Cortex of kidney (tissue), 1 donor: ENCODE measurements at places on chromosomes 13 and 19.

DNA sequence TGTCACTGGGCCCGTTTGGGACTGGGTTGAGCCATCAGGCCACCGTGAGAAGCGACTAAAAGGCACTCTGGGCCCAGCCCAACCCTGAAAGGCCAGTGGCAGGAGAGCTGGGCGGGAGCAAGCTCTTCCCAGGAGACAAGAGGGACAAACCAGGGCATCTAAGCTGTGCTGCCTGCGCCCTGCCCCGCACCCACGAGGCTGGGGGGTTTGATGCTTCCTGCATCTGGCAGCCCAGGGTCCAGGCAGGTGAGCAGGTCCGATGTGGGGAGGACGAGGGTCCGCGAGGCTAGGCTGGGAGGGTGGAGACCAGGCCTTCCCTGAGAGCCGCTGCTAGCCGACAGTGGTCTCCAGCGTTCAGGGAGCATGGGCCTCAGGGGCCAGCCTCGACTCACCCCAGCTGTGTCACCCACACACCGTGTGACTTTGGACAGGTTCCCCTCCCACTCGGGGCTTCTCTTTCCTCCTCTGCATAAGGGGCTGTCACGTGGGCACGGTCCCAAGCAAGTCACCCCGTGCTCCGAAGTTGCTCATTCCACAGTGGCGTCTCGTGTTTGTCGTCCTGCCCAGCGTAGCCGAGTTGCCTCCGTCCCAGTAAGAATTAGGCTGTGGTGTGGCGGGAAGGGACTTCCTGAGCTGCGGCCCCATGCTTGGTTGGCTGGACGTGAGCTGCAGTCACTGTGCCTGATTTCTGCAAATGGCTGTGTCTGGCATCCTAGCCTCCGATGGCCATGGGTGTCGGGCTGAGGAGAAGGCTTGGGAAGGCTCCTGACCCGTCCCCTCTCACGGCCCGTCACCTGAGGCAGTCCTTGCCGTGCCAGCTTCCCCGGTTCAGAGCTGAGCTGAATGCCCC lies 15.8 kb downstream of the PLIN4 start:
- no peak for DNase-seq

GRCh38 chr13:105278943-105279381 lies 1256.5 kb downstream of the EFNB2 start:
- no peak for DNase-seq

GRCh38 chr19:48989701-48990291 lies 3.3 kb downstream of the GYS1 start:
- DNase-seq: no peak

DNA sequence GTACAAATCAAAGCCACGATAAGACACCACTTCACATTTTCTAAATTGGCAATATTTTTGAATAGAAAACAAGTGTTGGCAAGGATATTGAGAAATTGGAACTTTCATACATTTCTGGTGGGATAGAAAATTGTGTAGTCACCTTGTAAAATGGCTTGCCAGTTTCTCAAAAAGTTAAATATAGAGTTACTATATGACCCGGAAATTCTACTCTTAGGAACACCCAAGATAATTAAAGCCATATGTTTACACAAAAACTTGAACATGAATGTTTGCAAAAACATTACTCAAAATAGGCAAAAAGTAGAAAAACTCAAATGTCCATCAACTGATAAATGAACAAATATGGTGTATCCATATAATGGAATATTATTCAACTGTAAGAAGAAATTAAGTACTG lies 552.5 kb downstream of the TBC1D4 start:
- DNase-seq: no peak

DNA sequence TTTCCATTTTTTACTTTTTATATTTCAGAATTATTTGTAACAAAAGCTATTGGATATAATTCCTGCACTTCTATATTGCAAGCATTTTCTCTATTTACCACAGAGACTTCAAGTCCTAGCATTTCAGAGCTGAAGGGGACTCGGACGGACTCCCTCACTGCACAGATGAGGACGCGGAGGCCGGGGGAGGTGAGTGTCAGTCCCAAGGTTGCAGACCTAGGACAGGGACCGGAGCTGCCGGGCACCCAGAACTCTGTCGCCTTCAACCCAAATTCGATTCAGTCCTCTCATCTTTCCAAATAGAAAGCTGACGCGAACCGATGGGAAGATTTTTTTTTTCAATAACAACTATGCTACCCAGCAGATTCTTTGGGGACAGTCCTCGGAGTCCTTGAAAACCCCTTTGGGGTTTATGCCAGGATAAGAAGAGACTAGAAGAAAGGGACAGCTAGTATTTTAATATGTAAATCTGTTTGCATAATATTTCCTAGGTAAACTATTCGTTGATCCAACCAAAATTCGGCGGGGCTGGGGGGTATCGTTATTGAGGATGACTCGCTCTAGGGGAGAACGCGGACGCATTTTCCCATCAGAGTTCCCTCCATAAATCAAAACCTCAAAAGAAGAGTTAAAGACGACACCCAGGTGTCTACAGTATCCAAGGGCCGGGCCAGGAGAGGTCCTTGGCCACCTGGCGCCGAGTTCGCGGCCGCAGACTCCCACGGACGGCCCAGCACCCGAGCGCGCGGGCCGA lies 803 bp downstream of the FLT3 start:
- DNase-seq: no peak

DNA sequence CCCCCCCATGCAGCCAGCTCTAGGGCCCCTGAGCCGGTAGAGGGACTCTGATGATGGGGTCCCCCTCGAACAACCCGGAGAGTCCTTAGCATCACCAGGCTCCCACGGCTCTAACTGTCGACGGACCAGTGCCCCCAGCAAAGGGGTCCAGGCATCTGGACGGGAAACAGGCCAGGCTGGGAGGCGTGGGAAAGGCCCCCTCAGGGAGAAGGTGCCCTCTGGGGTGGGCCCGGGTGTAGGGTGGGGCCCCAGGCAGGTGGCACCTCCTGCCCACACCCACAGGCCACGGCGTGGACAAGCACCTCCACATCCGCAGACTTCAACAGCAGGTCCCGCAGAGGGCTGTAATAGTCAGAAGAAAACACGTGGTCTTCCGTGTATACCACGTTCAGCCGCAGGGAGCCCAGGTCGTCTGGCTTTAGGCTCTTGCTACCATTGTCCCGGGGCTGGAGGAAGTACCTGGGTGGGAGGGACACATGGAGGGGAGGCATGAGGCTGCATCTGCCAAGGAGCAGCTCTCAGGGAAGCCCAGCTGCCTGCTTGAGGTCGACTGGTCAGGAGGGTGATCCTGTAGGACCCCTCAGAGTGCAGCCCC lies 44.7 kb upstream of the C13orf46 start:
- DNase-seq: no peak

- DNase-seq: no peak
Measured at GRCh38 chr19:32570081-32570785, 10.8 kb upstream of the PDCD5 start.
